Pancreas (tissue), 10 donors: ENCODE measurements at places on chromosomes 16 and 17. TPM values are rescaled to one million over a fixed set of nuclear protein-coding genes. Genes with fewer than 3 reads are reported as not detected.

The MT1F gene
- 29.1 TPM for total RNA-seq

The TBC1D3K gene
- not detected for total RNA-seq

The TBX21 gene
- total RNA-seq, result 0.16 TPM

The ITGA3 gene
- total RNA-seq, result 24.2 TPM

The ALOXE3 gene
- total RNA-seq, result not detected

The TBC1D28 gene
- total RNA-seq, result not detected

The COASY gene
- total RNA-seq, result 32.3 TPM

The HP gene
- total RNA-seq, result 1.2 TPM

The GLP2R gene
- total RNA-seq, result 1.7 TPM

The RNF40 gene
- 39.6 TPM for total RNA-seq

The SHISA9 gene
- total RNA-seq, result 0.37 TPM

The SLC47A1 gene
- total RNA-seq, result 0.73 TPM

The PRAC1 gene
- total RNA-seq, result not detected

The GDPD1 gene
- total RNA-seq, result 1.6 TPM

The IL17C gene
- not detected for total RNA-seq

DNA sequence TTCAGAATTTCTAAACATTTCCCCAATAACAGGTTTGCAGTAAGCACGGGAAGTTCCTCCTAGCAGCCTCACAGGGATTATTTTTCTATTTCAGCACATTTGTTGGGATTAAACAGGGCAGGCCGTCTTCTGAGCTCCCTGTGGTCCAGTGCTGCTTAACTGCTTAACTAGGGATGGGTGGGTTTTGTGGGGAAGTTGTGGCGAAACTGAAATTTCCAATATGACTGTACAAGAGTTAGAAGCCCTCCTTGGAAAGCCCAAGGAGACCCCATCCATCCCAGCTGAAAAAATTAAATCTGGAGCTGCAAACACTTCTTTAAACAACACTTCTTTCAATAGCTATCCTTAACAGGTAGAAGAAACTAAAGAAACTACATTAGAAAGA lies 22.2 kb downstream of the FAM117A start:
- DNase-seq, result no peak

- DNase-seq, result no peak
Measured at GRCh38 chr16:87586201-87586782, 16.0 kb upstream of the JPH3 start.

DNA sequence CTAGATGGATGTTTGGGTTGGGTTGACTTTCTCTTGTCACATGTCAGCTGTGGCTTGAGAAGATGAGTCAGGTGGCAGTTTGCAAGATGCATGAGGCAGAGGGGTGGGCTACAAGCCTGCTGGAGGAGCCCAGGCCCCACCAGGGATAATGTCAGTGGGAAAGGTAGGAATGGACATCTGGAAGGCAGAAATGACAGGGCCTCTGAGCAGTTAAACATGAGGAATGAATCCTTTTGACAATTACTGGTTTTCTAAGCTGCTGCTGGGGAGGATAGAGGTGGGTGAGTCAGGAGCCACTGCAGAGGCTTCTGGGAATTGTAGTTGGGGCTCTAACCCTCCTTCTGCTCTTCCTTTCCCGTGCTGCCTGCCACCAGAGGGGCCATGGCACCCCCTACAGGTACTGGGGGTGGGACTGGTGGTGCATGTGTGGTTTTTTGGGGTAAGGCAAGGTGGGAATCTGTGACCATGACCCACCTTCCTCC lies 15.7 kb downstream of the SLC52A1 start:
- DNase-seq, result no peak

- DNase-seq, result no peak
Measured at GRCh38 chr17:47935961-47936360, 5.4 kb upstream of the PNPO start.

DNA sequence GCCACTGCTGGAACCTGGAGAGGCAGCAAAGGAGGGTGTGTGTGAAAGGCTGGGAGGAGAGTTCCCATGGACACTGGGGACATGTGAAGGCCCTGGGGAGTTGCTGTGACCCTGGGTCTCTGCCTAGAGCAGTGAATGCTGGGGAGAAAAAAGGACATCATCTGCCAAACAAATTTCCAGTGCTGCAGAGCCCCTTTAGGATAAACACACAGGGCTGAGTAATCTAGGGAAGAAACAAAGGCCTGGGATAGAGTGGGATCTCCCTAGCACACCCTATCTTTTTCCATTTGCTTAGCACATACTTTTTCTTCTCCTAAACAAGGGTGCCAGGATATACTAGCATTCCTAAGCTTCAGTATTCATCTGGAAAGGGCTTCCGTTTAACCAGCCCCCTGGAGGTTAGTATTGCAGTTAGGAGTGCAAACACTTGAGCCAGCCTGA lies 3.3 kb upstream of the HIGD1B start:
- no peak for DNase-seq

- DNase-seq, result no peak
Measured at GRCh38 chr17:45789874-45790273, 5.8 kb downstream of the CRHR1 start.

- no peak for DNase-seq
Measured at GRCh38 chr16:57498031-57498430, 11.7 kb upstream of the DOK4 start.

- DNase-seq, result peak; percentile 95
Measured at GRCh38 chr17:43760254-43760852, 1.8 kb upstream of the SOST start.

- peak; percentile 88 for DNase-seq
Measured at GRCh38 chr17:339193-340061, 13.2 kb downstream of the RPH3AL start.

DNA sequence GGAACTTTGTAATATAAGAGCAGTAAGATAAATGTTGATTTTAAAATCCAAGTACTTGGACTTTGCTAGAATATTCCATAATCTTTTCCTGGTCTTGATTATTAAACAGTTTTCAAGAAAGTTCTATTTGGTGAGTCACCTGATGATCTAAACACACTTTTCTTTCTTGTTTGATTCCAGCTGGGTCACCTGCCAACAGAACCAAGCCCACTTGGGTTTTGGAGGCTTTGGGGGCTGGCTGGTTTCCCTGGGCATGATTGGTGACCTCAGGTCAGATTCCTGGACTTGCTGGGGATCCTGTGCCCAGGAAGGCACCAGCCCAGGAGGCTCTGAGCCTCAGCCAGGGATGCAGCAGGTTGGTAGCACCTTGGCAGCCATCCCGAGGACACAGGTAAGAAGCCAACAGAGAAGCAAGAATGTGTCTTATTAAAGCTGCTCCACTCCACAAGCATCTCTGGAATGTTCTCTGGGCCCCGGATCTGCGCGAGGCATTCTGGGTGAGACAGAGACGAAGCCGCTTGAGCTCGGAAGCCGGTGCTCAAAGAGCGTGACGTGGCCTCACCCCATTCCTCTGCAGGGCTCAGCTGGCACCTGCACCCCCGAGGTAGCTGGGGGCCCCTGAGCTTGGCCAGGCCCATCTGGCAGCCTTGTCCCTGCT lies 3.1 kb upstream of the TEX19 start:
- no peak for DNase-seq

- DNase-seq, result no peak
Measured at GRCh38 chr17:79619636-79620206, 8.9 kb upstream of the RBFOX3 start.

GRCh38 chr16:2328428-2328827 lies 12.1 kb downstream of the ABCA3 start:
- DNase-seq, result no peak

DNA sequence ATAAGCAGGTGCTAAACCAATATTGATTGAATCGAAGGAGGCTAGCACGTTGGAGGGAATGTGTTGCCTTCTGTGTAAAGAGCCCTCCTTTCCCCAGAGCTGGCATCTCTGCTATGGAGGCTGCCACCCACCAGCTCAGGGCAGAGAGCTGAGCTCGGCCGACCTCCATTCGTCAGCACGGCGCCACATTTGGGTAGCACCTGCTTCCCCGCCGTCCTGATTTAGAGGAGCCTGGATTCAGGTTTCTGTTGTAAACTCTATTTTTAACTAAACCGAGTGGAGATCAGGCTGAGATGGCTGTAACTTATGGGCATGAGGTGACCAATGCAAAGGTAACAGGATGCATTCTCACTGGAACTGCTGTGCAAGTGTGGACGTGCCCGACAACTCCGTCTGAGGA lies 172.5 kb downstream of the CCDC182 start:
- no peak for DNase-seq

DNA sequence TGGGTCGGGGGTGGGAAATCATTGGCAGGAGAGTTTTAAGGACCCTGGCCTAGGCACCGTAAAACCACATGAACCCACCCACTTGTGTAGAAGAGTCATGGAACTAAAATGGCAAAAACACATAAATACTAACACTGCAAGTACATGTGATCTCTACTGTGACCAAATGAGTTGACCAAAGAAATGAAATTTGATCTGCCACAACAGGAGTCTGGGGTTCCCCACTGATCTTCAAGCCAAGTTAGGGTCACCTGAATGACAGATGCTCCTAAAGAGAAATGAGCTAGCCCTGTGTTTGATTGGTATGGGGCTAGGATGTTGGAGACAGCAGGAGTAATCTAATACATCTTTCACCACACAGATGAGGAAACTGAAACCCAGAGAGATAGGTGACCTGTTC lies 21.5 kb upstream of the SKAP1 start:
- DNase-seq, result no peak

- DNase-seq, result no peak
Measured at GRCh38 chr17:72407931-72408330, 287.1 kb downstream of the SOX9 start.

DNA sequence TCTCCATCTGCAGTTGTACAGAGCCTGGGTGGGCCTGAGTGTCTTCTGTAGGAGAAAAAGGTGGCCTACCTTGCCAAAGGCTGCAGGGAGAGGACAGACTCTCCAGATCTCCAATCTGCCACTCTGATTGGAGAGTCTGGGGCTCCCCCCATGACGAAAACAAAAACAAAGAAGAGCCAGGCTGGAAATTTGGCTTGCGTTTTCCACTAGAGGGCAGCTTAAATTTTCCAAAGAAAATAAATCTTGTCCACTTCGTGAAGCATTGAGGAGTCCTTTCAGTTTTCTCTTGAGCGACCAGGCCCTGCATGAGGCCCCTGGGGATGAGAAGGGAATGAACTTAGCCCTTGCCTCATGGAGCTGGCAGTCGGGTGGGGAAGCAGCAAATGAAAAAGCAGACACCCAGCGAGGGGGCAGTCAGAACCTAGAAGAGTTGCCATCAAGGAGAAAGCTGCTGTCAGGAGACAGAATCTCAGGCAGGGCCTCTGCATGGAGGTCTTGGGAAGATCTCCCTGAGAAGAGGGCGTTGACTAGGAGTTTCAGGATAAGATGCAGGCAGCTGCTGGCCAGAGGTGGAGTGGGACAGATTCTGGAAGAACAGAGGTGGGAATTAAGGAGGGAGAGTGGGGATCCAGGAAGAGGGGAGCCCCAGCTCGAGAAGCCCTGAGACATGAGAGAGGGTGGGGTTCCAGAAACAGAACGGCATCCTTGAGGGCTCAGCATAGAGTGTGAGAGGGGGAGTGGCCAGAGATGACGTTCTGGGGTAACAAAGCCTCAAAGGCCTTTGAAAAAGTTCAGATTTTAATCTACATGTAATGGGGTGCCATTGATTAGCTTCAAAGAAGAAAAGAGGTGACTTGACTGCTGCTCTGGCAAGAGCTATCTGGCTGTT lies 8.4 kb upstream of the SHCBP1 start:
- no peak for DNase-seq

DNA sequence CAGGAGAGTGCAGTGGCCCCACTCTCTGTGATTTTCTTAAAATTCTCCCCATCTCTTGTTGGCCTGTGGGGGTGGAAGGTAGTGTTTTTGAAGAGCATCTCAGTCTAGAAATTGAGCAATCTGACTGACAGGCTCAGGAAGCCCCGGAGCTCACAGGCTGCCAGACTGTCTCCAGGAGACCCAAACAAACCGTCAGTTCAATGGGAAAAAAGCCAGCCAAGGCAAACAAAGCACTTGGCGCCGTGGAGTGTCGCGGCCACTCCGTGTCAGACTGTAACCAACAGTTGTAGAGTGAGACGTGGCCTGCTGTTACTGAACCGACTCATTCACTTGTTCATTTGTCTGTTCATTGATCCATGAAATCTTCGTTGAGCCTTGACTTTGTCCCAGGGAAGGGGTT lies 33.7 kb downstream of the RGS9 start:
- peak; percentile 88 for DNase-seq

DNA sequence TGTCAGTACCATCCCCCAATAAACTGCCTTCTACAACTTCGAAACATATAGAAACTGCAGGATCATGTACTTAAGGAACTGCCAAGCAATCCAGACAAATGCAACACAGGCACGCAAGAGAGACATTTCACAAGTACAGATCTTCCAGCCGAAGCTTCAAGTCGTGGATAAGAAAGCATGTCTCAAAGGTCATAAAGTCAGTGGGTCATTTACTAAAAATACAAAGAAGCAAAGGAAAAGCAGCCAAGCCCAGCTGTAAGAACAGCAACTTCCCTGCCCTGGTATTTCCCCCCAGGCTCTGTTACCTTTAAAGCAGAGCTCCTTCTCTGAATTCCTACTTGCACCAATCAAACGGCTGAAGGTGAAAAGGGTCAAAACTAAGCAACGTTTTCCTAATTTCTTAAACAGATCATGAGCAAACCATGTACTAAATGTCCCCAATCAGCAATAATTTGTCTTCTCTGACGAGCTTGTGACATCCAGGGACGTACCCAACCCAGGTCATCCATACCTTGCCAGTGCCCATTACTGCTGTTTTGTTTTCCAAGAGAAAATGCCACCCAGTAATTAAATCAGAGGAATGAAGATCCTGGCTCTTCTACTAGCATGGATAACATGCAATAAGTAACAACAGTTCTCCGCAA lies 1.7 kb downstream of the AKTIP start:
- DNase-seq, result no peak

DNA sequence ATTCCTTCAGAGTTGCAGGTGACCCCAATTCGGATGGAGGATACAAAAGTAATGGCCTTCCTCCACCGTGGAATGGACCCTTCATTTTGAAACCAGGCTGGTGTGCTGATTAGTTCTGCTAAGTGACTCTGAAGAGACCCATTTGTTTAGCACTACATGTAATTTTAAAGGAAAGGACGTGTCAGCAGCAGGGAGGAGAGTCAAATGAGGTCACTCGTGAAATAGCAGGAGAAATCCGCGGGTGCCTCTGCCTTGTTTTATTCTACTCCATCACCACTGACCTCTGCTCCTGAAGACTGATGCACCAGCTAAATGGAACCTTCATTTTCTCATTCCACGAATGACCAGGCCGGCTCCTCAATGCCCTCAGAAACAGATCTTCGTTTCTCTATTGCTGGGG lies 589.2 kb downstream of the CDH11 start:
- DNase-seq, result no peak

DNA sequence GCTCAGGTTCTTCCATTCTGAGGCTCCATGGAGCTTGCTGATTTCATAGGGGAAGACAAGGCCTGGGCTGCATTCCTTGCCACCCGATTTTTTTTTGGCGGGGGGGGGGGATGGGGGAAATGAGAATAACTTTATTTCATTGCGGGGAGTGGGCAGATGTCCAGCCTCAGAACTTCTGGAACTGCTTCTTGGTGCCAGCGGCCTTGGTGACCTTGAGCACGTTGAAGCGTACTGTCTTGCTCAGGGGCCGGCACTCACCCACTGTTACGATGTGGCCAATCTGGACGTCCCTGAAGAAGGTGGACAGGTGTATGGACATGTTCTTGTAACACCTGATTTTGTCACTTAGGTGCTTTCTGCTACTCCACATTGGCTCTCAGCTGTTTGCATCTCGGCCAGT lies 8.3 kb upstream of the CENPT start:
- DNase-seq, result no peak
